NCI-H1436 treated with DMSO at 0.1 percent for 48 hours (cell line): ENCODE measurements at places on chromosomes 16 and 17.
A peak's percentile ranks its signal among the peaks of the same experiment; 100 is the strongest.

DNA sequence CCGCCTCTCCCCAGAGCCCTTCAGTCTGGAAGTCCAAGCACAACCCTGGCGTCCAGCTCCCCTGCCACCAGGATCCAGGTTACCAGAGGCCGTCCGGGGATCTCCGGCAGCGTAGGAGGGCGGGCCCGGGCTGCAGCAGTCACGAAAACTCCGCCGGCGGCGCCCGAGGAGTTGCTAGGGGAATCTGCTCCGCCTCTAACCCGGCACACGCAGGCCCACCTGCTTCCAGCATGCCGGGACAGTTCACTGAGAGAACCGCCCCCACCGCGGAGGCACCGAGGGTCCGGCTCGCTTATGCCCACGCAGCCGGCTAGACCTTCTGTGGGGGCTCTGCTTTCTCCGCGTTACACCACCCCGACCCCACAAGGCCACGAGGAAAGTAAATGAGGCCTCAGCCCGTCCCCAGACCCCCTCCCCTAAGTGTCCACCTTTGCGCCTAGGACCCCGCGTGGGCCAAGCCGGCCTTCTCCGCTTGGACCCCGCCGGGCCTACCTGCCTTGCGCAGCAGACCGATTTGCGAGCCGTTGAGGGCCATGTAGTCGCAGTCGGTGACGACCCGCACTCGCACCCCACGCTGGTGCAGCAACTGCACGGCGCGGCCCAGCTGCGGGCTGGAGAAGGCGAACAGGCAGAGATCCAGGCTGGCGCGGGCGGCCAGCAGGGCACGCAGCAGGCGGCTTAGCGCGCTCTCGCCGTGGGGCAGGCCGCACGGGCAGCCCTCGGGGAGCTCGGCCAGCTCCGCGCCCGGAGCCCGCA is 587 bp downstream of the PLD6 start:
- DNase-seq = no peak

DNA sequence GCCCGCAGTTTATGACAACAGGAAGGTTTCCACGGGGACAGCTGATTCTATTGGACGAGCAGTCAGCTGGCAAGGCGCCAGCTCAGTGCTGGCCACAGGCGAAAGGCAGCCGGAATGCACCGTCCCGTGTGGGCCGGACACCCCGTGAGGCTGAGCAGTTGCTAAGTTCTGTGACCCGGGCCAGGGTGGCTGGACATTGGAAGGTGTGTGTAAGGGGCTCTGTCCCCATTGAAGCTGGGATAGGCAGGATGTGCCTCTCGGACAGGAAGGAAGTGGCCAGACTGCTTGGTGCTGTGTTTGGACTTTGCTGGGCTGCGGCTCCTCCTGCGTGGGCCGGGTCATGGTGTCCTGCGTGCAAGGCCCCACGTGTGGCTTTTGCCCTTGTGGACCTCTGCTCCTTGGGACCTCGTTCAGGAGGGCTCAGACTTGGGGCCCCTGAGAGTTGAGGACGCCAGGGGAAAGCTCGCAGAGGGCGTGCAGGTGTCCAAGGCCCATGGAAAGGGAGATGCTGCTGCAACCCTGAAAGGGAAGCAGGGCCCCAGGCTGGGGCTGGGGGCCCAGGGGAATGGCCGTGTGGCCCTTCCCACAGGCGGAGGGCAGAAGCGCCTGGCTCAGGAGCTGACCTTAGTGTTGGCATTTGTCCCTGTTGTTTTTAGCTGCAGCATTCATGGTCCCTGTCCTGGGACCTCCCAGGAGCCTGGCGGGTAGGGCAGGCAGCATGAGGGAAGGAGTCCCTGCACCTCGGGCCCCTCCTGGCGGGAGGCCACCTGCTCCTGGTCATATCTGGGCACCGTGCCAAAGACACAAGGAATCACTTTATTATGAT is 10.0 kb downstream of the BAIAP2 start:
- DNase-seq = no peak

DNA sequence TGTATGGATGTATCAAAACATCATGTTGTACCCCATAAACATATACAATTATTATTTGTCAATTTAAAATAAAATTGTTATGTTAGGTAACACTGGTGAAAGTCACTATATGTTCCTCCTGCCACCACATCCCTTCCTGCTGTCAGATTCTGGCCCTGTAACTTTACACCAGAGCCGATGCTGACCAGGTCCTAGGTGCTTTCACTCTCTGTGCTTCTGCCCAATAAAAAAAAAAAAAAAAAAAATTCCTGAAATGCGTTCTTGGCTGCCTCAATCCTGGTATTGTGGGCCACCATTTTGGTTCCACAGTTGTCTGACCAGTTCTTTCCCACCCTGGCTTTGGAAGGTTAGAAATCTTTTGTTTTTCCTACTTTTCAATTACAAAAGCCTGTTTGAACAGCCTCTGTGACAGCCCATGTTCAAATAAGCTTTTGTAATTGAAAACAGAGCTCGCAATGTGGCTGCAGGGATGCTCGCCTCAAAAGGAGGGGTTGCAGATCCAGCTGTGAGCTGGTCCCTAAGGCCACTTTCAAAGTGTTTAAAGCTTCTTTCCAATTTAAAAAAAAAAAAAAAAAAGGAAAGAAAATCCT is 831.0 kb upstream of the EEF2KMT start:
- DNase-seq = no peak

DNA sequence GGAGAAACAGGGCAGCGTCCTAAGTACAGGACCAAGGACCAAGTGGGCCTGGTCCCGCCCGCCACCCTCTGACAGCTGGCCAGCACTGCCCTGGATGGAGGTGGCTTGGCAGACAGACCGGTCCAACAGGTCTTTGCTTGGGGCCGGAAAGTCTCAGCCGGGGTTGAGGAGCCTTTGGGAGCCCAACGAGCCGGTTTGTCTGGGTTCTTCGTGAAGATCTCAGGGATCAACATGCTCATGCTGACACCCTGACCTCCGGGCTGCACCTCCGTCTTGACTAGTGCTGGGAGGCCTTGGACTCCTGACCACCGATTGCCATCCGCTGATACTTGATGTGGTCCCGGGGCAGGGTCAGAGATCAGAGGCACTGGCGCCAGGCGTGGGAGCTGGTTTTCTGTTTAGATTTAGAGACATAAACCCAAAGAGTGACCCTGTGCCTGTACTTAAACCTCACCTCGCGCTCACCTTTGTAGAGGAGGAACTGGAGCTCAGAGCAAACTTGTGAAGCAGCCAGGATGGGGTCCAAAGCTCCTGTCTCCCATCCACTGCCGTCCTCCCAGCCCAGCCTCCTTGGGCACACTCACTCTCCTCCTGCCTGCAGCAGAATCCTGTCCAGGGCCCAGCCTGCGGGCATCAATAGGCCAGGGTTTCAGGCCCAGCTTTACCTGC is 92.1 kb upstream of the GSE1 start:
- DNase-seq = no peak

- DNase-seq = no peak
Observed at GRCh38 chr16:29766571-29766970, 11.5 kb upstream of the ZG16 start.

DNA sequence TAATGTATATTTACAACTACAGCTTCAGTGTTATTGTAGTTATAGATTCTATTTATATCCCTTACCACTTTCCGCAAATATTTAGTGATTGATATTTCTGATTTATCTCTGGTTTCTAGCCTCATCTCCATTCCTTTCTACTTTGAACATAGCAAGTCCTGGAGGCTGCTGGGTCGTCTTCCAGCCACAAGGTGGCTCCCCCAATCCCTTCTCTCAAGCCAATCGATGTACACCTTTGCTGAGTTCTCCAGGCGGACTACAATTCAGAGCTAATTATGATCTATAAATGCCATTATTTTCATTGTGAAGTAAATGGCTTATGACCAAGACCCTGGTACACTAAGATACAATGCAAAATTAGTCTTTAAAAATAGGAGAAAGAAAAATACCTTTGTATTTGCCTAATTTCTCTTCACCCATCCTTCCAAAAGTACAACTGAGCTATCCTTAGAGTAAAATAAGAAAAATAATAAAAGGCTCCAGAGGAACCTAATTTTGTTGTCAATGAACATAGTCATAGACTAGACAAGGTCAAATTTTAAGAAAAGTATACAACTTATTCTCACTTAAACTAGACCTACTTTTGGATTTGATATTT is 122.1 kb downstream of the SKAP1 start:
- peak; percentile 21 for DNase-seq

- DNase-seq = no peak
Observed at GRCh38 chr17:36120221-36120620, 16.6 kb downstream of the CCL4 start.

DNA sequence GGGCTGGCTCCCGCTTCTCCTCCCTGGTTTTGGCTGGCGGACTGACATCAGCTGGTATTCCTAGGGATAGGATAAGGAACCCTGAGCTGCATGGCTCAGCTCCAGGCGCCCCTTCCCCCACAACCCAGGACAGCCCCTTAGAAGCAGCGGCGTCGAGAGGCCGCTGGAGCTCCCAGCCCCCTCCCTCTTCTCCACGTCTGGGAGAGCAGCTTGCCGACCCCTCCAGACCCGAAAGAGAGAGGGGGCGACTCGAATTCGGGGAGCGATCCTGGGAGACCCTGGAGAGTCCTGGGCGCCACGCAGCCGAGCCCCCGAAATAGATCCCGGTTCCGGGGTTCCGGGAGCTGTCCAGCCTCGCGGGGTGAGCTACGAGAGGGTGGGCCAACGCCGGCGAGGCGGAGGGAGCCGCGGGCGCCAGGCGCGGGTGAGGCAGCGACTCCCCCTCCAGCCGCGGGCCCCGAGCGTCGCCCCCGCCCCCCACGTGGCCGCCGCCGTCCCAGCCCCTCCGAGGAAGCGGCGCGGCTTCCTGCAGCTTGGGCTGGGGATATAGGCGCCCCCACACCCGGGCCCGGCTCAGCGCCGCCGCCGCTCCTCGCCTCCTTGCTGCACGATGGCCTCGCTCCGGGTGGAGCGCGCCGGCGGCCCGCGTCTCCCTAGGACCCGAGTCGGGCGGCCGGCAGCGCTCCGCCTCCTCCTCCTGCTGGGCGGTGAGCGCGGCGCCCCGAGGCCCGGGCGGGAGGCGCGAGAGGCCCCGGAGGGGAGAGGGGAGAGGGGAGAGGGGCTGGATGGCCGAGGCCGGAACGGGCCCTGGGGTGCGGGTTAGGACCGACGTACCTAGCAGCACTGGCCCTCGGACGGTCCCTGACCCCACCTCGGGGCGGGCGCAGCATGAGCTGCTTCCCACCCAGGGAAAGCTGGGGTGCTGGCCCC is at the start of gene RAMP2:
RAMP2 (plus strand) TSS at position 576 of the 930 bp plus-strand sequence; CDS start at position 611, 35 bp downstream.
- no peak for DNase-seq
